NCI-H1694 (cell line): ENCODE measurements at places on chromosomes 16 and 17.

- DNase-seq: no peak
Measured at GRCh38 chr17:9837551-9838471, 12.1 kb downstream of the GLP2R start.

GRCh38 chr17:44768505-44769142 is 9.8 kb downstream of the ADAM11 start:
- DNase-seq: no peak

DNA sequence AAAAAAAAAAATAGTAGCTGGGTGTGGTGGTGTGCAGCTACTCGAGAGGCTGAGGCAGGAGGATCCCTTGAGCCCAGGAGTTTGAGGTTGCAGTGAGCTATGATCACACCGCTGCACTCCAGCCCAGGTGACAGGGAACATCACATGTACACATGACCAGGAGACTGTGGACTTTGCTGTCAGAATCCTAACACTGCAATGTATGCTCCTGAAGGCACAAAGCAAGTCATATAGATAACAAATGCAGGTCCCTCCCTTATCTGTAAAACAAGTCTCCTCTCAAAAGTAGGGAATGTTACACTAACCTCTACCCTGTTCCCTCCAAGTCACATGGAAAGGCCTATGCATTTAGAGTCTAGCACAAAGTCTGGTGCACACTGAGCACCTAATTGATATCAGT is 48.5 kb downstream of the ARHGAP17 start:
- no peak for DNase-seq

DNA sequence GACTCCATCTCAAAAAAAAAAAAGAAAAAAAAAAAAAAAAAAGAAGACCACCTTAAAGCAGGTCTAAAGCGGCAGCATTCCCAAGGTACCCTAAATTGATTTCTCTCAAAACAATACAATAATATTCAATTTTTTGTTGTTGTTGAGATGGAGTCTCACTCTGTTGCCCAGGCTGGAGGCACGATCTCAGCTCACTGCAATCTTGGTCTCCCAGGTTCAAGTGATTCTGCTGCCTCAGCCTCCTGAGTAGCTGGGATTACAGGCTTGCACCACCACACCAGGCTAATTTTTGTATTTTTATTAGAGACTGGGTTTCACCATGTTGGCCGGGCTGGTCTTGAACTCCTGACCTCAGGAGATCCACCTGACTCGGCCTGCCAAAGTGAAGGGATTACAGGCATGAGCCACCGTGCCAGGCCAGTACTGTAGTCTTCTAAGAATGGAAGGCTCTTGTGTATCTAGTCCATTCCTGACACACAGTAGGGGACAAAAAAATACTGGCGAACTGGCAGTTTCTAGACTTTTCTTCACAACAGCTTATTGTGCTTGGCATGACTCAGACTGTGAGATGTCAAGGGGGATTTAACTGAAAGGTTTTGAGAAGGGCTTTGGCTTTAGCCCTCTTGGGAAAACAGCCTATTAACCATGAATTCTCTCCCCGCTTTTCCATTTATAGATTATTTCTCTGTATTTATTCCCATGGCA is 17.3 kb downstream of the CDR2 start:
- DNase-seq: no peak

DNA sequence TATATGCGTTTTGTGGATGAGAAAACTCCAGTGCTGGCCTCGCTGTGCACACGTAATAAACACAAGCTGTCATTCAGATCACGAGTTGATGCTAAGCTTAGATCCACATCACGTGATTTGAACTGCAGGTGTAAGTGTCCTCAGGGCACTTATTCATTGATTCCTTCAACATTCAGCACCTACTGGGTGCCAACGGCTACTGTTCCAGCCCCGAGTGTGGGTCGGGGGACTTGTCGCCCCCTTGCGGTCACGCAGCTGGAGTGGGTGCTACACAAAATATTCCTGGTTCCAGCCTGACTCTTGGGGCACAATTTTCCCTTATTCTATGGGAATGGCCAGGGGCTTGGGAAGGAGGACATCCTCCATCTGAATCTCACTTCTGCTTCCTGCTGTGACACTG is 29.9 kb upstream of the GINS2 start:
- peak; percentile 41 for DNase-seq

- DNase-seq: no peak
Measured at GRCh38 chr16:75218256-75219076, at the start of gene CTRB1. TSS of gene CTRB1 (plus strand) at chr16:75218988. CDS start at chr16:75219008, 20 bp downstream.

DNA sequence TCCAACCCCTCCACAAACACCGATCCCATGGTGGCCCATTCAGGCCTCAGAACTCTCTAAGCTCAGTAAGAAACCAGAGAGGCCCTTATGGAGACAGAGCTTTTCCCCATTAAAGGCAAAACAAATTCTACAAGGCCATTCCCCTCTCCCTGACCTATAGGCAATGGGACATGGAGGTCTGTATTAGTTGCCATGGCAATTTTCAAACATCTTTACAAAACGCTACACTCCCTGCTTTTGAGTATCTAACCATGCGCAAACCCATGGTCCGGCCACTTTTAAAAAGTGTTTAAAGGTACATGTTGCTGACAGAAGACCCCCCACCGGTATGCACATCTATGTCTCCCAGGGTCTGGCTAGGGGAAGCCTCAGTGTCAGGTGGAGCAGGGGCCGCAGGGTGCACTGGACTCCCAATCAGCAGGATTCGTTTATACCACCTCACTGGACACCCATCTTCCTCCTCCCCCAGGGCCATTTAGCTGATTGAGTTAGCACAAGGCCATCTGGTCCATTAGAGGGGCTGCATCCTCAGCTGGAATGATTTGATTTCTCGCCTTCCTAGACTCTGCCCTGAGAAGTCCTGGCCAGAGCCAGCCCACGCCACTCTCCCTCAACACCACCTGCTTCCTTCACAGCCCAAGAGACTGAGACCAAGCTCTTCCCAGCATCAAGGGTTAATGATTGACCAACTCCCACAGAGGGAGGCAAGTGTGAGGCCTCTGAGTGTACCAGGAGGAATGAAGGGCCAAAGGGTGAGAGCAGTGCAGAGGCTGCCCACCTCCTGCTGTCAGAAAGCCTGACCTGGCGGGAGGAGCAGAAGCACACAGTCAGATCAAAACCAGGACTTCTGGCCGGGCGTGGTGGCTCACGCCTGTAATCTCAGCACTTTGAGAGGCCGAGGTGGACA is 10.9 kb downstream of the ACLY start:
- DNase-seq: no peak

DNA sequence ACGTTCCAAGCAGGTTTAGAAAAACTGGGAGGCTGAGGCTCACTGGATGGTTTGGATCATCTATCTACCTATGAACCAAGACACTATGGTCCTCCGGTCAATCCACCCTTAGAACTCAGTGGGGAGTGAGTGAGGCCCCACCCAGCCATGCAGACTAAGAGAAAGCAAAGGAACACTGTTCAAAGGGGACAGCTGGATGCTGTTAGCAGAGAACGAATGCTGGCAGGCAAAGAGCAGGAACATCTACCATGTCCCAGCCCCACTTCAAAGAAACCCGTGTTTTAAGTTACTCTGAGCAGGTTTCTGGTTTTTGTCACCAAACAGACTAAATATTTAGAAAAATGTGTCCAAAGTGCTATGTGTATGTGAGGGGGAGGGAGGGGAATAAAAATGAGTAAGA is 183.4 kb upstream of the XYLT1 start:
- DNase-seq: no peak

GRCh38 chr17:29570521-29570920 is 2.0 kb downstream of the TP53I13 start:
- DNase-seq: no peak

- no peak for DNase-seq
Measured at GRCh38 chr16:75929046-75929445, 202.8 kb upstream of the CPHXL start.

DNA sequence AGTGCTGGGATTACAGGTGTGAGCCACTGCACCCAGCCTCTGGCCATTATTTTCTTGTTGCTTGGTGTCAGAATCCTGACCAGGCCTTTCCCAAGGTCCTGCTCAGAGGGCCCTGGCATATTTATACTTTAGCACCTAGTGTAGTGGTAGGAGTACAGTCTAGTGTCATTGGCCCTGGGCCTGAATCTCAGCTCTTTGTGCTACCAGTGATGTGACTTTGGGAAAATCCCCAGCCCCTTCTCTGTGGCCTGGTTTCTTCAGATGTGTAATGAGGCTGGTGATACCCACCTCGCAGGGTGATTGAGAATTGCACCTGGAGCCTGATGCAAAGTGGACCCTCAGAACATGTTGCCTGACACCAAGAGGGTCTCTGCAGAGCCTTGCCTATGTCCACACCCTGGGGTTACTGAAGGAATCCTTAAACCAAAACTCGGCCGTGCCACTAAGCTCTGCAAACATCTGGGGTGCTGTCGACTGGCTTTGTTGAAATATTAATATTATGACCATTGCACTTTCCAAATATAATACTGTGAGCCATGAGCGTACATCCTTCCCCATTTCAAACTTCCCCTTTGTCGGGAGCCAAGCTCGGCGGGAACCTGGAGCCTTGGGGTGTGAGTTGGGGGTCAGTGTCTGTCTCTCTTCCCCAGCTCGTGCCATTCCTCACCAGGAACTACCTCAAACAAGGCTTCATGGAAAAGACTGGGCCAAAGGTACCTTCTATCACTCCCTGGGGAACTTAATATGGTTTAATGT is 18.0 kb upstream of the RNF135 start:
- DNase-seq: no peak

DNA sequence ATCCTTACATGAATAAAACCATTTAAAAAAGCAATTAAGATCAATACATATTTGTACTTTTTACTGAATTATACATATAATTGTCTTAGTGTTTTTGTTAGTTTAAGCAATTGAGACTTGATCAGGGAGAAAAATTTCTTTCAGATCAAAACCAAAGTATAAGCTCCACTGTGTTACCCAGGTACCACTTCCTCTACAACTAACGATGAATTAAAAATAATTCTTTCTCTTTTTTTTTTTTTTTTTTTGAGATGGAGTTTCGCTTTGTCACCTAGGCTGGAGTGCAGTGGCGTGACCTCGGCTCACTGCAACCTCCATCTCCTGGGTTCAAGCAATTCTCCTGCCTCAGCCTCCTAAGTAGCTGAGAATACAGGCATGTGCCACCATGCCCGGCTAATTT is 6.8 kb downstream of the FBXO47 start:
- DNase-seq: no peak

DNA sequence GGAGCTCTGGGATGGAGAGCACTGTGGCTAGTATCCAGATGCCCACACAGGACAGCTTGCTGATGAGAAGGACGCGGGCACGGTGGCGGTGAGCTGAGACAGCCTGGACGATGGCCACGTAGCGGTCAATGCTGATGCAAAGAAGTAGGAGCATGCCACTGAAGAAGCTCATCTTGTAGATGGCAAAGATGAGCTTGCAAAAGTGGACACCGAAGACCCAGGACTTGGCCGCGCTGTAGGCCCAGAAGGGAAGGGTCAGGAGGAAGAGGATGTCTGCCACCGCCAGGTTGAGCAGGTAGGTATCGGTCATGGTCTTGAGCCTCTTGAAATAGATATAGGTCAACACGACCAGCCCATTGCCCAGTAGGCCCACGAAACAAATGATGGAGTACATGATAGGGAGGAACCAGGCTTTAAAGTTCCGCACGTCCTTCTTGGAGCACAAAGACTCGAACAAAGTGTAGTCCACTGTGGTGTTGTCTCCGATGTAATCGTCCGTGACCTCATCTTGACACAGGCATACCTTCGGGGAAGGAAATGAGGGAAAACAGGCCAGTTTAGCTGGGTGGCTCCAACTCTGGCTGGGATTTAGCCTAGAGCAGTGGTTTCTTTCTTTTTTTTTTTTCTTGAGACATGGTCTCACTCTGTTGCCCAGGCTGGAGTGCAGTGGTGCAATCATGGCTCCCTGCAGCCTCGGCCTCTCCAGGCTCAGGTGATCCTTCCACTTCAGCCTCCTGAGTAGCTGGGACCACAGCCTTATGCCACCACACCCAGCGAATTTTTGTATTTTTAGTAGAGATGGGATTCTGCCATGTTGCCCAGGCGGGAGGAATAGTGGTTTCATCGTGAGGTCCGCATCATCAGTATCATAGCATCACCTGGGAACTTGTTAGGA is 9.7 kb downstream of the CCR7 start:
- DNase-seq: no peak

DNA sequence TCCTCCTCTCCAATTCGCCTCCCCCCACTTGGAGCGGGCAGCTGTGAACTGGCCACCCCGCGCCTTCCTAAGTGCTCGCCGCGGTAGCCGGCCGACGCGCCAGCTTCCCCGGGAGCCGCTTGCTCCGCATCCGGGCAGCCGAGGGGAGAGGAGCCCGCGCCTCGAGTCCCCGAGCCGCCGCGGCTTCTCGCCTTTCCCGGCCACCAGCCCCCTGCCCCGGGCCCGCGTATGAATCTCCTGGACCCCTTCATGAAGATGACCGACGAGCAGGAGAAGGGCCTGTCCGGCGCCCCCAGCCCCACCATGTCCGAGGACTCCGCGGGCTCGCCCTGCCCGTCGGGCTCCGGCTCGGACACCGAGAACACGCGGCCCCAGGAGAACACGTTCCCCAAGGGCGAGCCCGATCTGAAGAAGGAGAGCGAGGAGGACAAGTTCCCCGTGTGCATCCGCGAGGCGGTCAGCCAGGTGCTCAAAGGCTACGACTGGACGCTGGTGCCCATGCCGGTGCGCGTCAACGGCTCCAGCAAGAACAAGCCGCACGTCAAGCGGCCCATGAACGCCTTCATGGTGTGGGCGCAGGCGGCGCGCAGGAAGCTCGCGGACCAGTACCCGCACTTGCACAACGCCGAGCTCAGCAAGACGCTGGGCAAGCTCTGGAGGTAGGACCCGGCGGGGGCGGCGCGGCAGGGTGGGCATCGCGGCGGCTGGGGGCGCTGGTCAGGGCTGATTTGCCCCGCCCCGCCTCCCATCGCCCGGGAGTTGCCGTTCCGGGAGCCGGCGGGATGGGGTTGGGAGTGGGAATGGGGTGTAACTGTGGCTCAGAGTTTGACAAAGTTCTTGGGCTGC is 567 bp downstream of the SOX9 start:
- DNase-seq: no peak

DNA sequence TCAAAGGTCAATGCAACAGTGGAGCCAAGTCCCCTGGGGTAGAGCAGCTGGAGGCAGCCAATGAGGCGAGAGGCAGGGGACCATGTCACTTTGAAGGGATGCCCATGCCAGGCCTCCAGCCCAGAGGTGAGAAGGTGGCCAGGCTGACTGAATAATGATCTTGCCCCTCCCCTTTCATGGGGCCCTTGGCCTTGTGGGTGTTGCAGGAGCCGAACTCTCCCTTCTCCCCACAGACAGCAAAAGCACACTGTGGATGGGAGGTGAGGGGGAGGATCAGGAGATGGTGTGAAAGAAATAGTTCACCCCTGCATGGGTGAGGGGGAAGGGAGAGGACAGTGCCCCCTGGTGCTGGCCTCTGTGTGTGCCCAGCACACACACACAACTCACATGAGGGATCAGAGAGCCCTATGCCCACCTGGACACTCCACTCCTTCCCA is 15.8 kb upstream of the TBX21 start:
- no peak for DNase-seq

GRCh38 chr16:85258629-85259028 is 146.4 kb upstream of the CIBAR2 start:
- DNase-seq: no peak
